ENCODE measurements at places on chromosomes 12 and 14. TPM values are rescaled to one million over a fixed set of nuclear protein-coding genes. Genes with fewer than 3 reads are reported as not detected.

The NPFF gene
- total RNA-seq = not detected

DNA sequence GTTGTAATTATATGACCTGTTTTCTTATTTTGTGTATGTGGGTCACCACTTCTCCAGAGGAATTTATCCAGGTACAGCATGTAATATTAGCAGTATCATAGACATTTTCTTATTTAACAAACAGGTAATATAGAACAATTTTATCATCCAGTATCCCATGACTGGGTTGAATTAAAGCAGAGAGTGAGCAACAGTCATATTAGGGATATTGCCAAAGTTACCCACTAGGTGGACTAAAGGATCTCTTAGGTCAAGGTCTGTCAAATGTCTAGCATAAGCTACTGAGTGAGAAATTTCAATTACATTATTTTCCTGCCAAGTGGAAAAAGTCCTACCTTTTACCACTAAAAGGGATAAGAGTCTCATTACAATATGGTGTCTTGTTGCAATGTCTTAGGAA lies 62.1 kb upstream of the TRIM9 start:
- peak; percentile 38 for DNase-seq

- DNase-seq = no peak
These were observed 191.7 kb downstream of the BCL11B start for GRCh38 chr14:99080306-99080705.

GRCh38 chr12:125577334-125577733 lies 512.1 kb downstream of the AACS start:
- DNase-seq = no peak

DNA sequence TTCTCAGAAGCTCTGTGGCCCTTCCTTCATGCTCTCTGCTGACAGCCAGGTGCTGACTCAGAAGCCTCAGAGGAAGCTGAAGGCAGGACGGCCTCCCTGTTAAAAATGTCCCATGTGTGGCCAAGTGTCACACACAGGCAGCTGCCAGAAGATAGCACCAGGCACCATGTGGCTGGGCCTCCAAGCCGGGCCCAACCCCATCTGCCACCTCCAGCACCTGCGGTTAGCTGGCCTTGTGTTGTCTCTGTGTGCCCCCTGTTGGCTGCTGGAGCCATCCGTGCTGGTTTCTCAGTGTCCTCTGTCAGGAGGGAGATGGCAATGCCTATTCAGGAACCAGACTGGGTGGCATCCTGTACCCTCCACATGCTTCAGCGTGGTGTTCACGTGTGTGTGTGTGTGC lies 63.2 kb downstream of the TSPAN11 start:
- DNase-seq = no peak

All from hematopoietic multipotent progenitor cell (in vitro differentiated cells).